ENCODE measurements at places on chromosomes 3 and 15. TPM values are rescaled to one million over a fixed set of nuclear protein-coding genes. Genes with fewer than 3 reads are reported as not detected.

Gene MST1R
- 5.3 TPM for total RNA-seq

Gene PGBD4
- 1.2 TPM for total RNA-seq

Gene DAZL
- total RNA-seq: 21.7 TPM

- H3K27me3 ChIP-seq: no peaks in the 10 kb centered on the region
- no peak for DNase-seq
- H3K27ac ChIP-seq: no peak overlapping the region
- no peaks in the 10 kb centered on the region for H3K4me1 ChIP-seq
- H3K4me3 ChIP-seq: no peak overlapping the region
Measured at GRCh38 chr3:86948822-86949221, 42.1 kb downstream of the VGLL3 start.

- no peak for DNase-seq
- H3K27ac ChIP-seq: no peak overlapping the region
- peaks cover 8% of the 10 kb centered on the region for H3K4me1 ChIP-seq
- no peaks in the 10 kb centered on the region for H3K27me3 ChIP-seq
Measured at GRCh38 chr3:115550285-115550761, 73.0 kb upstream of the GAP43 start.

DNA sequence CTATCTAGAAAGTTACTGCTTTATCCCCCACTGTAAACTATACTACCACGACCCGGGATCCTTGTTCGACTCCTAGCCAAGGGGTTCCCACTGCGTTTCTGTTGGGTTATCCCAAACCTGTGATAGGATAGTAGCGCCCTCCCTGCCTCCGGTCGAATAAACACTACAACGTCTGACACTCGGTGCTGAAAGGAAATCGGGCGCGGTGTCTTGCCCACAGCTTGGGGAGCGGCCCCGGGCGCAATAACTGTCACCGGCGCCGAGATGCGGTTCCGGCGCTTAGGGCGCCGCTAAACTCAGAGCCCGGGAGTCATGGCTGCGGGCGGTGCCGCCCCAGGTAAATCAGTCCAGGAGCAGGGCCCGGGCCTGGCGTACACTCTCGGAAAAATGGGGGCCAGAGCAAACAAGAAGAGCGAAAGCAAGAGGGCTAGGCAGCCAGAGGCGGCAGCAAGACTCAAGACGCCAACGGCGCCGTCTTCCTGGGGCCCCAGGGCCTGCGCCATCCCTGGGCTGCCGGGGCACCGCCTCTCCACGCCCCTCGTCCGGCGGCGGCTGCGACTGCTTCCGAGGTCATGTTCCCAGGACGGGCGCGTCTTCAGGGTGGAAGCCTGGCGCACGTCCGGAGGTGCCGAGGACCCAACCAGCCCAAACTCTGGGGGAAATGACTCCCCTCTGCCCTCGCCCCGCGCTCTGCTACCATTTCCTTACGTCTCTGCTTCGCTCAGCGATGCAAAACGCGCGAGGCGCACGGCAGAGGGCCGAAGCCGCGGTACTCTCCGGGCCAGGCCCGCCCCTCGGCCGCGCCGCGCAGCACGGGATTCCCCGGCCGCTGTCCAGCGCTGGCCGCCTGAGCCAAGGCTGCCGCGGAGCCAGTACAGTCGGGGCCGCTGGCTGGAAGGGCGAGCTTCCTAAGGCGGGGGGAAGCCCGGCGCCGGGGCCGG lies at the start of gene DUT:
Gene DUT, plus strand, starts transcription at position 575 of the 941 bp plus-strand sequence. Its CDS starts 87 bp downstream, at position 662.
- no peaks in the 10 kb centered on the region for H3K27me3 ChIP-seq
- H3K27ac ChIP-seq: peak within 1 kb of the TSS; percentile 28
- H3K4me1 ChIP-seq: no peaks in the 10 kb centered on the region
- DNase-seq: peak; percentile 75
- peaks cover 9% of the 10 kb centered on the region for H3K36me3 ChIP-seq

DNA sequence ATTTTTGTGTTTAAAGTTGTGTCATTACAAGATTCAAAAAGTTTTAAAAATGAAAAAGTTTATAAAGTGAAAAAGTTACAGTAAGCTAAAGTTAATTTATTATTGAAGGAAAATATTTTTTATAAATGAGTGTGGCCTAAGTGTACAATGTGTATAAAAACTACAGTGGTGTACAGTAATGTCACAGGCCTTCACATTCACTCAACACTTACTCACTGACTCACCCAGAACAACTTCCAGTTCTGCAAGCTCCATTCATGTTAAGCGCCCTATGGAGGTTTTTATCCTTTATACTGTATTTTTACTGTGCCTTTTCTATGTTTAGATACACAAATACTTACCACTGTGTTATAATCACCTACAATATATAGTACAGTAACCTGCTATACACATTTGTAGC lies 76.3 kb downstream of the DTWD1 start:
- no peaks in the 10 kb centered on the region for H3K36me3 ChIP-seq
- H3K4me1 ChIP-seq: no peaks in the 10 kb centered on the region
- H3K27ac ChIP-seq: no peak overlapping the region

GRCh38 chr15:65626856-65627255 lies 5.1 kb downstream of the SLC24A1 start:
- no peaks in the 10 kb centered on the region for H3K27me3 ChIP-seq
- H3K4me3 ChIP-seq: no peak overlapping the region
- H3K27ac ChIP-seq: no peak overlapping the region
- DNase-seq: no peak
- no peaks in the 10 kb centered on the region for H3K36me3 ChIP-seq

DNA sequence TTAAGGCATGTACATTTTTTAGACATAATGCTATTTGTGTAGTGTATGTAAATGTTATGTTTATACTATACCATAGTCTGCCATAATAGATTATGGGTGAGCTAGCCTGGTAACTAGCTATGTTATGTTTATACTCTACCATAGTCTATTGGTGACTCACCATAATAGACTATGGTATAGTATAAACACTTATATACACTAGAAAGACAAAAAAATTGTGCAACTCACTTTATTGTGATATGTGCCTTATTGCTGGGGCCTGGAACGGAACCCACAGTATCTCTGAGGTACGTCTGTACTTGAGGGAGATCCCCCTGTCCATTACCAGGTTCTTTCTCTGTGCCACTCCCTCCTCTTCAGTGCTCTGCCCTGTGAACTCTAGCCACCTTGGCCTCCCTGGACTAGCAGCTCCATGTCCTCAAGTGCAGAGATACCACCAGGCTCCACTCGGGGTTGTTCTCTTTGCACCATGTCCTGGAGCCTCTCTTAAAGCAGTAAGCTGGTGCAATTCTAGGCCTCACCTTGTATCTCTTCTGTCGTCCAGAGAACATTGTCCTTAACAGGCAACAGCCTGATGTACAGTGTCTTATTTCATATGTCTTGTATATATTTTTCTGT lies 60.8 kb upstream of the PXYLP1 start:
- H3K4me1 ChIP-seq: no peaks in the 10 kb centered on the region
- DNase-seq: no peak
- no peak overlapping the region for H3K27ac ChIP-seq
- H3K4me3 ChIP-seq: no peak overlapping the region

DNA sequence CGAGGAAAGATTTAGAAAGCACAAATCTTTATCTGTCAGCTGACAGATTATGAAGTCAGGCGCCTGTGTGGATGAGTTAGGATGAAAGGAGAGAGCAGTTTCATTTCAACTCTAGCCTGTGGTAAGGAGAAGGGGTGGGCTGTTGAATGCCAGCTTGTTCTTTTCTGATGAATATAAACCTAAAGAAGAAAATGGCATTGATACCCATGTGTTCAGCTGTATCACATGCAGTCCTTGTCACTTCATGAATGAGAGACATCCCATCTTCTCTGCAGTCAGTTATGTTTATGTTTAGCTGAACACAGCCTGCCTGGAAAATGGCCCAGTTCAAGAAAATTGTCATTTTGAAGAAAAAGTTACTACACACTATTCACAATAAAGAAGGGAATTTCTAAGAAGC lies 345.7 kb upstream of the RBMS3 start:
- no peaks in the 10 kb centered on the region for H3K4me1 ChIP-seq
- H3K27me3 ChIP-seq: no peaks in the 10 kb centered on the region
- DNase-seq: no peak
- no peaks in the 10 kb centered on the region for H3K36me3 ChIP-seq
- H3K4me3 ChIP-seq: no peak overlapping the region
- no peak overlapping the region for H3K27ac ChIP-seq

GRCh38 chr15:59223736-59224135 lies 17.1 kb downstream of the LDHAL6B start:
- H3K4me3 ChIP-seq: no peak overlapping the region
- H3K27me3 ChIP-seq: no peaks in the 10 kb centered on the region
- DNase-seq: no peak
- H3K36me3 ChIP-seq: peaks cover 72% of the 10 kb centered on the region
- H3K27ac ChIP-seq: no peak overlapping the region
- no peaks in the 10 kb centered on the region for H3K4me1 ChIP-seq

DNA sequence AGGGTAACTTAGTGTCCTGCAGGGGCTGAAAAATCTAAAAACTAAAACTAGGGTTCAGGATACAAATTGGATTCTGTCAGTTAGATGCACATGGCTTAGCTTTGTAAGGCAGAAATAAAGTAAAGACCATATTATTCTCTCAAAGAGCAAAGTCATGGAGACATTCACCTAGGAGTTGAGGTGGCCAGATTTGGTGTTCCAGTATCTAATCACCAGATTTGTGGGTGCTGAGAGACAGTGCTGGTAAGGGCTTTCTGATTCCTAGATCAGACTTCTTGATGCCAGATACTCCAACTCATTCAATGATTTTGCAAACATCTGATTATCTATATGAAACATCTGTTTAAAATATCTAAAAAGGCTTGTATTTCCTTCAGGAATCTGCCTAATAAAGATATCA lies 28.3 kb upstream of the TBC1D5 start:
- no peaks in the 10 kb centered on the region for H3K4me1 ChIP-seq
- H3K27me3 ChIP-seq: no peaks in the 10 kb centered on the region
- no peak overlapping the region for H3K4me3 ChIP-seq
- peaks cover 2% of the 10 kb centered on the region for H3K36me3 ChIP-seq
- H3K27ac ChIP-seq: no peak overlapping the region

- H3K4me3 ChIP-seq: no peak overlapping the region
- DNase-seq: no peak
- H3K27ac ChIP-seq: no peak overlapping the region
- H3K27me3 ChIP-seq: no peaks in the 10 kb centered on the region
Measured at GRCh38 chr3:133404920-133405319, 5.1 kb downstream of the BFSP2 start.

DNA sequence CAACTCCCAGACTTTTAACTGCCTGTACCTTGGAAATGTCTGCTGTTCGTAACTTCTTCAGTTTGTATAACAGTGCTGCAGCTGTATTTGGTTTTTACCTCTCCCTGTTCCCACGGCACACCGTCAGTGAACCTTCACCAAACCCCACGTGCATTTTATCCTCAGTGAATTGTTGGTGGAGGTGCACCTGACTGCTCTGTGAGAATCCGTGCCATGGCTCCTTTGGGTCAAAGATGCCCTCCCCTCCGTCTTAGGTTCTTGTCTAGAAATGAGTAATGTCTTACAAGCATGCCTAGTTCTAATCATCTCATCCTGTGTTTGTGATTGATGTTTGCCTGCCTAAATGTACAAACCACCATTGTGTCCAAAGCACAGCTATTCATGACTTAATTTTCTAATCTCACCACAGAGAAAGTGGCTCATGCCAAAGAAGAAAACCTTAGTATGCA lies 28.2 kb downstream of the TPM1 start:
- H3K4me3 ChIP-seq: no peak overlapping the region
- H3K4me1 ChIP-seq: peaks cover 3% of the 10 kb centered on the region
- DNase-seq: no peak
- H3K27ac ChIP-seq: no peak overlapping the region

DNA sequence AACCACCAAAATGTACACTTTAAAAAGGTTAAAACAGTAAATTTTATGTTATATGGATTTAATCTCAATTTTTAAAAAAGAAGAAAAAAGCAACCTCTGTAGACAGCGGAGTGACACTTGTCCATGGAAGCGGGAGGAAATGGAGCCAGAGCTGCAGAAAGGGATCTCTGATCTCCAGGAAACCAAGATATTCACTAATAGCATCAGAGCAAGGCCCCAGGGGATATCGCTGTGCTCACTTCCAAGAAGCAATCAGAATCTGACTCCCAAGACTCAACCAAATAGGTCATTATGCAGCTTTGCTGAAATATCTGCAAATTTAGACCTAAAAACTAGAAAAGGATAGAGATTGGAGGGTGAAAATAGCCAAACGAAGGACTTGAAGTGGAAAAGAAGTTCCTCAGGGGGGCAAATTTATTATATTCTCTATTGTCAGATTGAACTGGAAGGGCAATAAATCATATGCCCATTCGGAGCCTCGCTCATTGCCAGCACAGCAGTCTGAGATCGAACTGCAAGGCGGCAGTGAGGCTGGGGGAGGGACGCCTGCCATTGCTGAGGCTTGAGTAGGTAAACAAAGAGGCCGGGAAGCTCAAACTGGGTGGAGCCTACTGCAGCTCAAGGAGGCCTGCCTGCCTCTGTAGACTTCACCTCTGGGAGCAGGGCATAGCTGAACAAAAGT lies 62.0 kb upstream of the ATP2C1 start:
- no peak for DNase-seq
- H3K4me1 ChIP-seq: peaks cover 2% of the 10 kb centered on the region
- no peaks in the 10 kb centered on the region for H3K27me3 ChIP-seq
- H3K4me3 ChIP-seq: peak overlapping the region; percentile 31
- no peak overlapping the region for H3K27ac ChIP-seq
